ENCODE measurements at places on chromosomes 1 and 21.
A peak's percentile ranks its signal among the peaks of the same experiment; 100 is the strongest.

DNA sequence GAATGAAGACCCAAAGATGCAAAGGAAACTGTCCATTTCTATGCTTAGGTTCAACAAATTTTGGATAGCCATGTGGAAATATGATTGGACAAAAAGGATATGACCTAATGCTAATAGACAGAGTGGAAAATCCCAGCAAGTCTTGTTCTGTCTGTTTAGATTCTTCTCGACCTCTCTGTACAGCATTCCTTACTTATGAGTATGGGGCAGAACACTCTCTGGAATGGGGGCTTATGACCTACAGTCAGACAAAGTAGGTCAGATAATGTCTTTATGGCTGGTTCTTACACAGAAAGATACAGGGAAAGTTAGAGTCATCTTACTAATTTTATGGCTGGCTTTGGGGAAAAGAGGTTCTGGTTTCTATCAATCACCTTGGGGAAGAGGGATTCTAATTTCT, 2.8 kb downstream of the GCSAML start:
- DNase-seq, result no peak

DNA sequence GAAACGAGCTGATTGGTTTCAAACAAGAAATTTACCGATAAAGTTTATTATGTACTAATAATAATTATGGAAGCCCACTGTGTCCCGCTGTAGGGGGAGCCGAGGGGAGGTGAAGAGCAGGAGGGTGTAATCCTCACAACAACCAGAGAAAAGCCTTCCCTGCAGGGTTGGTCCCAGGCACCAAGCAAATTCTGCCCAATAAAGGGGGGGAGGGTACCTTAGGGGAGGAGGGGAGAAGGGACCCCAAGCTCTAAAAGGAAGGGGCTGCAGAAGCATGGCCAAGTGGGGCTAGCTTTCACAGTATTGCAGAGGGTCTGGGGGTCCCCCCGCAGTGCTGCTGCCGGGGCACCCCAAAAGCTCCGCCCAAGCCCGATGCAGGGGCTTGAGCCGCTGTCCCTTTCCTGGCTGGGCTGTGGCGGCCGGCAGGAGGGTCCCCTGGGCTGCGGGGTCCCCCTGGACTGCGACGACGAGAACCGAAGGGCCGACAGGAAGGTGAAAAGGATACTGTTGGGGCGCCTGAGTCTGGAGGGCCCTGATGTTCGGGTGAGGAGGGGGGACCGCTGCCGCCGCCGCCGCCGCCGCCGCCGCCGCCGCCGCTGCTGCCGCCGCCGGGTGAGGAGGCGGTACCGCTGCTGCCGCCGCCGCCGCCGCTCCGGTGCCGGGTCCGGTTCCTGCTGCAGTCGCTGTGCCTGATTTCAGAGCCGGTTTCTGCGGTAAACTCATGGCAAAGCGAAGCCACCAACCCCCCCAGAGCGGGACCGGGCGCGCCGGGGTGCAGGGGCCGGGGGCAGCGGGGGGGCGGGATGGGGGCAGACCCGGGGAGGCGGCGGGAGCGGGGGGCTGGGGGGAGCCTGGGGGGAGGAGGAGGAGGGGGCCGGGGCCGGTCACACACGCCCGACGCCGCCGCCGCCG, 771 bp downstream of the EIF4G3 start:
- peak; percentile 38 for DNase-seq

- no peak for DNase-seq
Observed at GRCh38 chr1:29975036-29975694, 738.8 kb downstream of the PTPRU start.

DNA sequence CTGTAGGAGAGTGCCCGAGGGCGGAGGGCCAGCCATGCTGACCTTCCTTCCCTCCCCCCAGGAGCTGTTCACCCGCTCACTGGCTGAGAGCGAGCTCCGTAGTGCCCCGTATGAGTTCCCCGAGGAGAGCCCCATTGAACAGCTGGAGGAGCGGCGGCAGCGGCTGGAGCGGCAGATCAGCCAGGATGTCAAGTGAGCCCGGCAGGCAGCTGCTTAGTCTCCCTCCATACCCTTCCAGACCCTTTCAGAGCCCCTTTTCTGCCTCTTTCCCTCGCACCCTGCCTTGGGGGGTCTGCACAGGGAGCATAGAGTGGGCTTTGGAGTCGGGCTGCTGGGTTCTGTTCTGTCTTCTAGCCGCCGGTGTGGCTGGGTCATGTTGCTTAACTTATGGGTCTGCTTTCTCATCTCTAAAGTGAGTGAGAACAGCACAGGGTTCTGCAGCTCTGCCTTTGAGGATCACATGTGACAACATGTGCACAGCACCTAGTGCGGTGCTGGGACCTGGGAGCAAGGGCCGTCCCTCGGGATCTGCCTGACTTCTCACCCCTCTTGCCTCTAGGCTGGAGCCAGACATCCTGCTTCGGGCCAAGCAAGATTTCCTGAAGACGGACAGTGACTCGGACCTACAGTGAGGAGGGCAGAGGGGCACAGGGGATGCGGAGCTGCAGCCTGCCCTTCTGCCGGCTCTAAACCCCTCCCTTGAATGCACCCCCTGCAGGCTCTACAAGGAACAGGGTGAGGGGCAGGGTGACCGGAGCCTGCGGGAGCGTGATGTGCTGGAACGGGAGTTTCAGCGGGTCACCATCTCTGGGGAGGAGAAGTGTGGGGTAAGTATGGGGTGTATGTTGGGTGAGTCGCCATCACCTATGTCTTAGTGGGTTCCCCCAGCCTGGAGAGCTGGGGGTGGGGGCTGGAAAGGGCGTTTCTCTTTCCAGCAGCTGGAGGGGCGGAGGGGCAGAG, 6.2 kb downstream of the AMPD2 start:
- DNase-seq, result no peak

- no peak for DNase-seq
Observed at GRCh38 chr1:1082239-1082775, 8.2 kb upstream of the RNF223 start.
